CD4-positive, alpha-beta T cell (primary cell): ENCODE measurements at places on chromosomes 7 and 10.

- no peak for DNase-seq
These were observed 44.2 kb downstream of the JAZF1 start for GRCh38 chr7:28136420-28136819.

DNA sequence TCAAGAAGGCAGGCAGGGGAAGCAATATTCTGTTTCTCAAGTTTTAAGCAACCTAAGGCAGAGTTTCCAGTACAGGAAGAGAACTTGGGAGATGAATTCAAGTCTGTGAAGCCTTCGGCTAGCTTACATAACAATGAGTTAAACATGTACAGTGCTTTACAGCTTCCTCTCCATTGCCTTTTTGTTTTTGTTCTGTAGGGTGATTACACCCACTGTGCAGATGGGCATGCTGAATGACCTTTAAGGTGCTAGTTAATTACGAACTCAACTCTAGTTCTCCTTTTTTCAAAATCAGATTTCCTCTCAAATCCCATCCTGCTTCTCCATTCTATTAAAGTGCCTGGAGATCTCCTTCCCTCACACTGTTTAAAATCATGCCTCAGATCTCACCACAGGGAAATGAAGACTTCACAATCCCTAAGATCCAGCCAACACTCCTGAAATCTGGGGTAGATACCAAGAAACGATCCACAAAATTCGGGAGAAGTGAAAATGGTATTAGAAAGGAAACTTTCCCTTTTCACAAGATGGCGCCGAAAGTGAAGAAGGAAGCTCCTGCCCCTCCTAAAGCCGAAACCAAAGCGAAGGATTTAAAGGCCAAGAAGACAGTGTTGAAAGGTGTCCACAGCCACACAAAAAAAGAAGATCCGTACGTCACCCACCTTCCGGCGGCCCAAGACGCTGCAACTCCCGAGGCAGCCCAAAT, 16.8 kb upstream of the MSMB start:
- no peak for DNase-seq

DNA sequence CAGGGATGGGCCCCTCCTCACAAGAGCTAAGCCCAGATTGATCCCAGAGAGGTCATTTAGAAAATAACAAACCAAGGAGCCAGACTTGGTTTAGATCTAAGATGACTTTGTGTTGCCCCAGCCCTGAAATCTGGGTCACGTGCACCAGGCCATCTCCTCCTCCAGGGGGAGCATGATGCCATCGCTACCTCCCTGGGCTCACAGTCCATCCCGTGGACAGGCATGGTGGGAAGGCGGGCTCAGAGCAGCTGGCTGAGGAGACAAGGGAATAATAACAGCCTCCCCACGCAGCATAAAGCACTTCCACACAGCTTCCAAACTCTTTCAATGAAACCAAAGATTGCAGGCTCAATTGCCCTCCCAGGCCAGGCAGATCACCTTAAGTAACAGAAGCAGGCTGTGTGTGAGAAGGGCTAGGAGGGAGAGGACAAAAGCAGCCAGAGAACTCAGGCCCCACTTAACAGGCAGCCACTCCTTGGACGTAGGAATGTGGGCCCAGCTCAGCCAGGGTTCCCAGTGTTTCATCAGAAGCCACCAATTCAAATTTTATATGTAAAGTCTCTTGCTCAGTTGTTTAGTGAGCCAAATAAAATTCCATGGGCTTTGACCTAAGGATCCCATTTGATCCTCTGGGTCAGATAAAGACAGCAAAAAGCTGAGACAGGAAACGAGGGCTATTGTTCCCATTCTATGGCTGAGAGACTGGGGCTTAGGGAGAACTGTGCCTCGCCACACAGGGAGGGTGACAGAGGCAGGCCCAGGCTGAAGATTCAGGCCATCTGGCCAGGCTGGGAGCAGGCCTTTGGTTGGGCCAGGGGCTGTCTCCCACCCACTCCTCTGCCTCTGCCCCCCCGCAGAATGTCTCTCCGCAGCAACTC, 100.2 kb downstream of the COL13A1 start:
- DNase-seq: no peak

GRCh38 chr7:2944739-2945138, 98.9 kb downstream of the CARD11 start:
- DNase-seq: no peak

- no peak for DNase-seq
These were observed 233.9 kb downstream of the WDR37 start for GRCh38 chr10:1290071-1290471.

DNA sequence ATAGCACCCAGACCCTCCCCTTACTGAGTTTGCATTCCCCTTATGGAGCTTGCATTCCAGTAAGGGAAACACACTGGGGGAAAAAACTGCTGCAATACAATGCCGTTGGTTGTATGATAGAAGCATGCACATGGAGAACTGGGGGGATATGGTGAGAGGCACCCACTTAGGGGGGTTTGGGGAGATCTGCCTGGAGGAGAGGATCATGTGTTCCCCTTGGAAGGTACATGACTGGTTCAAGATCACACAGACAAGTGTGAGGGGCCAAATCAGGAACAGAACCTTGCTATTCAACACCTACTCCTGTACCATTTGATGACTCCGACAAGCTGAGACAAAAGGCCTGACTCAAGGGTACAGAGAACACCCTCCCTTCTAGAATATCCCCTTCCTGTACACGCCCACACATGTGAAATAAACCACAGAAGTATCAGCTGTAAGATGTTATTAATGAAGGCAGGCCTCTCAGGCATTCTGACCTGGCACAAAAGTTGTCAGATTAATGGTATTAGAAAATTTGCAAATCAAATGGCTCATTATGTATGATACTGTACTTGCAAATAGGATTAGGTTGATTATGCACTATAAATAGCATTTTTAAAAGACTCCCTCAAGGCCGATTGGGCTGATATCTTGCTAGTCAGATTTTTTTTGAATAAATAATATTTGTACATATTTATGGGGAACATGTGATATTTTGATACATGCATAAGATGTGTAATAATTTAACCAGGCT, 122.2 kb downstream of the NPY start:
- DNase-seq: peak; percentile 42

- no peak for DNase-seq
These were observed 4.0 kb upstream of the MINPP1 start for GRCh38 chr10:87500646-87501048.

DNA sequence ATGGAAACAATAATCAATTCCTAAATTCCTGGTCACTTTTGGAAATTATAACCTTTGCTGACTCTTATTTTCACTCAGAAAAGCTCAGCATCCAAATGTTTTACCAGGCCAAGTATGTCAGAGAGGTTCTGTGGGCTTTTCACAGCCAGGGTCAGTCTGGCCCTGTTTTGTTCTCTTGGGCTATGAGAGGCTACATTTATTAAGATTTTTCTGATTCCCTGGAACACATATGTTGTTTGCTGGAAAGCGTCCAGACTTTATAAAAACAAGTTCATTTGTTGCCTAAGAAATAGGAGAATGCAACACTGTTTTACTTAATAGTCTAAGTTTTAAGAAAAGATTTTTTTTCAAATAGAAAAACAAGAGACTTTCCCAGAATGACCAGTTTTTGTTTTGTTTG, 238.4 kb upstream of the PLXDC2 start:
- no peak for DNase-seq

DNA sequence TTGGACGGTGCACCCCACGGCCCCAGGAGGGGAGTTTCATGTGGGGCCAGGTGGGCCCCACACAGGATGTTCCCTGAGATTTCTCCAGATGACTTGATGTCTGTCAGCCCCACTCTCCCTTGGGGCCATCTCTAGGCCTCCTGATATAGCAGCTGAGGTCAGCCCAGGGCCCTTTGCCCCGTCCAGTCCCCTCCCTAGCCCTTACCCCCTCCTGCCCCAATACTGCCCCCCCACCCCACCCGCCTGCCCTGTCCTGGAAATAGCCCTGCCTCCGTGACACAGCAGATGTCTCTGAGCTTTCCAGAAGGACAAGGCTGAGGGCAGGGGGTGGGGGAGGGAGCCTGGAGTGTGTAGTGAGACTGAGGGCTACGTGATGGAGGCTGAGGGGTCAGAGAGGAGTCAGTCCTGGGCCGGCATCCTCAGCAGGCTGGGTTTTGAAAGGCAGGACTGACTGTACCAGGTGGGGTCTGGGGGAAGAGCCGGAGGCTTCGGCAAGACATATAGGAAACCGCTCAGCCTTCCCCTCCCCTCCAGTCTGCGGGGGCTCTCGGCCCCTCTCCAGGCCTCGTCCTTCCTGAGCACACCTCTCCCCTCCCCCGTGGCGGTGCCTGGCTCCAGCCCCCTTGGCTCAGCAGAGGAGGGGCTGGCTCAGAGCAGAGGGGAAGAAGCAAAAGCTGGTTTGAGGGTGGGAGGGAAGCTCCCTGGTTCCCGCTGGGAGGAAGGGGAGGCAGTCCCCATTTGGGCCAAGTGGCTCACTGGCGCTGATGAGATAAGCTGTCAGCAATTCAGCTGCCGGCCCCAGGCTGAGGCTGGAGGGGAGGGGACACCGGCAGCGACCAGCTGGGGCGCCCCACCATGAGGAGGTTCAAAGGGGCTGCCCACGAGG, 2.0 kb downstream of the FLNC start:
- no peak for DNase-seq

DNA sequence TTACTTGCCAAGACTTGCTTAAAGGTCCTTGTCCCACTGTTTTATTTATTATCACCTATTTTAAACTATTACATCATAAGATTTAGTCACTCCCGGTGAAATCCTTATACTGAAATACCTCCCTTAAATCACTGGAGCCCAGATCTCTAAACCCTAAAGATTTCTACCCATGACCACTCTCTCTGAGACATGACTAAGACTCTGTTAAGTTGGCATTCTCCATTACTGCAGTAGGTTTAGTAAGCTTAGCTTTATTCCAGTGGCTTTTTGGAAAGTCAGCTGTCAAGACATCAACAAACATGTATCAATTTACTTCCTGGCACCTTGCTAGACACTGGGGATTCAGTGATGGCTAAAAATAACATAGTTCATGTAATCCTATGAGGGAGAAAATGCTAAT, 874.2 kb downstream of the KCNMA1 start:
- no peak for DNase-seq
